ENCODE measurements at places on chromosomes 3 and 15. TPM values are rescaled to one million over a fixed set of nuclear protein-coding genes. Genes with fewer than 3 reads are reported as not detected.

DNA sequence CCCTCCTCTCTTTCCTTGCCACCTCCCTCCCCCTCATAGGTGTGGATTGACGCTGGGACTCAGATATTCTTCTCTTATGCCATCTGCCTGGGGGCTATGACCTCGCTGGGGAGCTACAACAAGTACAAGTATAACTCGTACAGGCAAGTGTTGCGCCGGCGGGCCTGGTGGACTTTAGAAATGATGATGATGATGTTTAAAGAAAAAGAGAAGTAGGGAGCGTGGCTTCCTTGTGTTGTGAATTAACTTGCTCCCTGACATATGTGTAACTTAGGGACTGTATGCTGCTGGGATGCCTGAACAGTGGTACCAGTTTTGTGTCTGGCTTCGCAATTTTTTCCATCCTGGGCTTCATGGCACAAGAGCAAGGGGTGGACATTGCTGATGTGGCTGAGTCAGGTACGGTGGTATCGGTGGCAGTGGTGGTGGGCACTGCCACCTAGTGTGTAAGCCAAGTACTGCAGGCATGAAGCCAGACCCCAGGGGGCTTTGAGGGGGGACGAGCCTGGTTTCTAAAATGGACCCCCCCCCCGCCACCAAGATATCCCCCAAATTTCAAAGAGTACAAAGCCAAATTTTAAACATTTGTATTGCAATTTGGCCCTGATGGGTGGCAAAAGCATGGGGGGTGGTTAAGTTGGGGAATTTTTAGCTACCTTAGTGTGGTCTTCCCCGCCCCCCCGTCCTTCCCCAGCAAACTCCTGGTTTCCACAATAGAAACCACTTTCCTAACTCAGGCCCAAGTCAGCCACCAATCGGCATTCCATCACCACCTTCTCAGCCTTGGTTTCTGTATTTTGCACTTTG is 65.6 kb downstream of the SLC6A6 start:
- peak; percentile 47 for DNase-seq

GRCh38 chr3:63864965-63865327 is 1.3 kb downstream of the ATXN7 start:
- DNase-seq = no peak

GRCh38 chr15:101198031-101198575 is 53.7 kb downstream of the CHSY1 start:
- DNase-seq = no peak

GRCh38 chr3:124714223-124714853 is 15.9 kb upstream of the UMPS start:
- DNase-seq = no peak

DNA sequence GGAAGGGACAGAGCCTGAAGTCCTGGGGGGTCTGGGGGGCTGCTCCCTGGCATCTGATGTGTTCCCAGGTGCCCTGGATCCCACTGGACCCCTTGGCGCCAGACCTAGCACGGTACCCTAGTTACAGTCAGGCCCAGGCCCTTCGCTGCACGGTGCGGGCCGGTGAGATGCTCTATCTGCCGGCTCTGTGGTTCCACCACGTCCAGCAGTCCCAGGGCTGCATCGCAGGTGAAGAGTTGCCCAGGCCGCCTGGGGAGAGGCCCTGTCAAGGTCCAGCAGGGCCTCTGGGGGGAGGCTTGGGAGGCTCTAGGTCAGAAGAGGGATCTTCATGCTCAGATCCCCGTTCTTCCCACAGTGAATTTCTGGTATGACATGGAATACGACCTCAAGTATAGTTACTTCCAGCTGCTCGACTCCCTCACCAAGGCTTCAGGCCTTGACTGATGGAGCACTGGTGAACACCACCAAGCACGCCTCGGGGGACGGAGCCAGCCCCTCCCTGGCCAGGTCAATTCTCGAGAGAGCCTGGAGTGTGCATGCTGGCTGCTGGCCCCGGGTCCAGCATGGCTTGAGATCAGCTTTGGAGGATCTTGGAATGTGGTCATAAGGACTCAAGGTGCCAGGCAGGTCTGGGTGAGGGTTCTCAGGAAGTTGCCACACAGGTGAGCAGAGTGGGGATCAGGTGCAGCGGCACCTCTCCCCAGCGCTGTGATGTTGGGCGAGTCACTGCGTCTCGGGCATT is 1.8 kb upstream of the PLA2G4B start:
- no peak for DNase-seq

- DNase-seq = no peak
Observed at GRCh38 chr3:138457863-138458735, 23.7 kb downstream of the ESYT3 start.

- DNase-seq = peak; percentile 52
Observed at GRCh38 chr3:101695779-101696372, 9.4 kb upstream of the RPL24 start.

Gene FSD2
- total RNA-seq = not detected

Gene ARHGAP31
- total RNA-seq = 3.5 TPM
